ENCODE measurements at places on chromosomes 3 and 15.

DNA sequence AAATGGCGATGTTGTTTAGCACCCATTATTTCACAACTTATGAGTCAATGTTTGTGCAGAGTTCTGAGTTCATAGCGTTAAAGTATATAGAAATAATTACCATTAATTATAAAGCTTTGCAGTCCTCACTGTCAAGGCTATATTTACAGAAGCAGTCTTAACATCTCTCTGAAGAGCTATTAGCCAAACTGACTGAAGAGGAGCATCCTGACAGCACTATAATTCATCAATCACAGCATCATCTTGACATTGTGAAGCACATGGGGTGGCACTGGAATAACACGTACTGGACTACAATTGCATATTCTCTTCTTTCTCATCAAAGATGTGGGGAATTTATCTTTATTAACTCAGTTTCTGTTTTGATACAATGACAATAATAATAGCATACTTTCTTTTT lies 260.6 kb upstream of the MME start:
- no peak for DNase-seq

DNA sequence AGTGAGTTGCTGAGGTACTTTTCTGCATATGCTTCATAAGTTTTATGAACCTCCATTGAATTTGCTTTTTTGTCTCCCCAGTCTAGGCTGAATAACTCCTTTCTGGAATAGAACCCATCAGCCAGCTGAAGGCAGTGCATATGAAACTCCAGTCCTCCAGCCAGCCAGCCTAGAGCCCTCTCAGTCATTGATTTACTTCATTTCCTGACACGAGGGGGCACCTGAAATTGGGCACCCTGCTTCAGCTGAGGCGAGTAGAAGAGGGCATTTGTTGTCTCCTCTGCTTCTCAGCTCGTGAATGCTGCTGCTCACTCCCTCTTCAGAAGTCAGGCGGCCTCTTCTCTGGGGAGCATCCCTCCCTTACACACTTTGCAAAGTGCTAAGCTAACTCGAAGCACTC lies 32.5 kb downstream of the CHST2 start:
- no peak for DNase-seq

DNA sequence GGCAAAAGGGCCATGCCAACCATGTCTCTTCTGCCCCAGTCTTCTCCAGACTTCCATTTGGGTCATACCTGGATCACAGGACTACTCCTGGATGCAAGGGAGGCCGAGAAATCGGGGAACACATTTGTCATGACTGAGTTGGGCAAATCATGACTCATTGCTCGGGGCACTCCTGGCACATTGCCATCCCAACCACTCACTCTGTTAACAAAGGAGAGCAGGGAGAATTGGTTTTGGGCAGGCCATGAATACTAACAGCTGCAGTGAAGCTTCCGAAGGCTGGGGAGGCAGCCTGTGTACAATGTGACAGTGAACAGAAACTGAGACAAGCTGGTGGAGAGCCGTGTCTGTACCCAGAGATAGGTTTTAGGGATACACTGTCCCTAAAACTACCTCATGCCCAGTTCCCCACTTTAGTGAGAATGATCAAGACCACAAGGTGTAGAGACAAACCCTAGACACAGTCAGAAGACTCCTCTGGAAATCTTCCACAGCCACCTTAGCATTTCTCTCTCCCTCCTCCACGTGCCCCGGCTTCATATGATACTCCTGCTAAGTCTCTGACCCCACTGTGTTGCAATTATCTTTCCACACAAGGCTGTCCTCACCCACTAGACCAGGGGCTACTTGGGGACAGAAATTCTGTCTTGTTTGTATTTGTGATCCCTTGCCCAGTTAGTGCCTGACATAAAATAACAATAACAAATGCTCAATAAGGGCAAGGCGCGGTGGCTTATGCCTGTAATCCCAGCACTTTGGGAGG lies 10.5 kb upstream of the BUB1B start:
- no peak for DNase-seq

DNA sequence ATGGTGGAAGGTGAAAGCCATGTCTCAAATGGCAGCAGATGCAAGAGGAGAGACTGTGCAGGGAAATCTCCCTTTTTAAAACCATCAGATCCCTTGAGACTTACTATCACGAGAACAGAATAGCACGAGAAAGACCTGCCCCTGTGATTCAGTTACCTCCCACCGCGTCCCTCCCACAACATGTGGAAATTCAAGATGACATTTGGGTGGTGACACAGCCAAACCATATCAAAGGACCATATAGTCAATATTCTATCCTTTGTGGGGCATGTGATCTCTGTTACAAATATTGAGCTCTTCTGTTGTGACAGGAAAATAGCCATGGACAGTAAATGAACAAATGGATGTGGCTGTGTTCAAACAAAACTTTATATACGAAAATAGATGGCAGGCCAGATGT lies 77.2 kb upstream of the ACKR4 start:
- DNase-seq = no peak

DNA sequence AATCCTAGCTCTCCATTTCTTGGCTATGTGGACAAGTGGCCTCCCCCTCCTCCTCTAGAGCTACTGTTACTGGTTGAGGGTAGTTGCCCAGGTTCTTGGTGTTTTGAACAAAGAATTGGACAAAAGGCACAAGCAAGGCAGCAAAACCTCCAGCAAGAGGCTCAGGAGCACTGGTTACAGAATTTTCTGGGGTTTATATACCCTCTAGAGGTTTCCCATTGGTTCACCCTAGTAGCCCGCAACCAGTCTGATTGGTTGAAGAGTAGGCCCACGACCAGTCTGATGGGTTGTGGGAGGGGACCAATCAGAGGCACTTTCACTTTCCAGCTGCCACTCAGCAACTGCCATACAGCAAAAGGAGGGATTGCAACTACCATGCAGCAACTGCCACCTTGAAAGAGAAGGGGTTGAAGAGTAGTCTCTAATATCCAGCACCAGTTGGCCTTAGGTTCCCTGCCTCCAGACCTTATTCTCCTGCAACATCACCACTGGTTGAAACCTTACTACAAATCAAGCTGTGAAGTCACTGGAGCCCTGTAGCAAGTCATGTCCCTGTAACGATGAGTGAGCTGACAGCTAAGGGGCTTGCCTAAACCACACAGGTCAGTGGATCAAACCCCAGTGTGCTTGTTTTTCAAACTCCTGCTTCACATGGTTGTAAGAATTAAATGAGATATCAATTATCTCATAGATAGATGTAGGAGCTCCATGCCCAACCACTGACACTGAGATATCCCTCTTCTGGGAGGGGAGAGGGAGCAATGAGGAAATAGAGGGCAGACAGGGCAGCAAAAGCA lies 2.9 kb upstream of the C15orf39 start:
- no peak for DNase-seq

DNA sequence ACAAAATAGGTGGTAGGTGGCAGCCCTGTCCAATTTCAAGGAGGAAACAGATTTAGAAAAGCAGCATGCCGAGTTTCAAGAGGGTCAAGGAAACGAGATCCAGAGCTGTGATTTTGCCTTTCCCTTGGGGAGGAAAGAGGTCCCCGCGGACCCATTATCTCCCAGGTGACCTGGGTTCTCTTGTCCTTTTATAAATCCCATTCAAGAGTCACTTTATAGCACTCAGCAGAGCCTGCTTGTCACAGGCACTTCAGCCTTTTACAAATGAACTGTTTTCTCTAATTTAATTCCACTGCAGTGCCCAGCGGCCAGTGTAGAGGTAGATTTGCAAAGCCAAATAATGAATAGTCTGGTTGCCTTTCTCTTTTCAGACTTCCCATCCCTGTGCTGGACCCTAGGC lies 99.9 kb downstream of the CD47 start:
- DNase-seq = no peak

DNA sequence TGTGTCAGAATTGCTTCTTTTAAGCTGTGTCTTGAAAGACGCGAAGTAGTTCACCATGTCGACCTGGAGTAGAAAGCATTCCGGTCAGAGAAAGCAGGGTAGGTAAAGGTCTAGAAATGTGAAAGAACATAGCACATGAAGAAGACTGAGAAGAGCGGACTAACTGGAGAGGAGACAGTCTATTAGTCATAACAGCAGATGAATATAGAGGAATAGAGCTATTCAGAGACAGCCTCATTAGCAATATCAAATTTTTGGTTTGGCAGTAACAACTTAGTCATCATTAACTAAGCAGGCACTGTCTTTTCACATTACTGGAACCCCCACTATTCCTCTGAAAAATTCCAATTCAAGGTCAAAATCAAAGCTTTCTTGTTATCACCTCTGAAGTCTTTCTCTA lies 678.8 kb downstream of the DIPK2A start:
- DNase-seq = no peak

GRCh38 chr3:12985148-12985547 lies 88.1 kb downstream of the IQSEC1 start:
- no peak for DNase-seq

DNA sequence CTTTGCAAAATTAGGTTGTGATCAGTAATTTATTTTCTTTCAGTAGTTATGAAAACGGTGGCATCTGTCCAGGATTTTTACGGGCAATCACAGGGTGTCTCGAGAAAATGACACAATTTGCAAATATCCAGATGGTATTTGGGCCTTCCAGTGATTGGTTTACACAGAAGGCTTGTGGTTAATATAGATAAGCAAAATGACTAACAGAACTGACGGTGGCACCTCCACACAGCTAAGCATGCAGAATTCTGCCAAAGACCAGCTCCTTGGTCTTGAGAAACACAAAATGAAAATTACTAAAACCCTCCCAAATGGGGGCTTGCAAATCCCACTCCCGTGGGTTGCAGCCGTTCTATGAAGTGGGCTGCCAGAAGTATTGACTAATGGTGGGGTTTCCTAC lies 5.5 kb downstream of the ARHGEF3 start:
- DNase-seq = no peak

GRCh38 chr15:92661069-92661468 lies 5.5 kb upstream of the FAM174B start:
- no peak for DNase-seq

DNA sequence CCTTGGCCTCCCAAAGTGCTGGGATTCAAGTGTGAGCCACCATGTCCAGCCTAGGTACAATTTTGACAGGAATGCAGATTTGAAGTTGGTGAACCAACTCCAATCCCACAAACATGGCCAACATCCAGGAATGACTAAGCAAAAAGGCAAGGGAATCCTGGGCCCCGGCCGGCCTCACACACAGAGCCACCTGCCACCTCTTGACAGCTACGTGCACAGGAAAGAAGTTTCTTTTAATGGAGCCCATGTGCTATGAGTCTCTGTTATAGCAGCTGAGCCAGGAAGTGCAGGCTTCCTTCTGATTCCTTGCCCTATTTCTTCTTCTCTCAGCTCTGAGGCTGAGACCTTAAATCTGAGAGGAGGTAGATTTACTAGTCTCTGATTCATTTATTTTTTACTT lies 8.8 kb downstream of the TMEM40 start:
- no peak for DNase-seq

DNA sequence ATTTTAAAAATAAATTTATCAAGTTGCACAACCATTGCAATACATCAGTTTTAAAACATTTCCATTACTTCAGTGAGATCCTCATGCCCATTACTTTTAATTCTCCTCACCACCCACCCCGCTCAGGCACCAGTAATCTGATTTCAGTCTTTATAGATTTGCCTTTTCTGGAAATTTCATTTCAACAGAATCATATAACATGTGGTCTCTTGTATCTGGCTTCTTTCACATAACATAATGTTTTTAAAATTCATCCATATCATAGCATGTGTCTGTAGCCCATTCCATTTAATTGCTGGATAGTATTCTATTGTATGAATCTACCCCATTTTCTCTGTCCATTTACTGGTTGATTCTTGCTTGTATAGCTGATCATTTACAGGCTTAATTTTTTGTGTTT lies 110.3 kb upstream of the TMEM108 start:
- no peak for DNase-seq

- no peak for DNase-seq
Observed at GRCh38 chr3:17065881-17066280, 181.1 kb downstream of the PLCL2 start.

DNA sequence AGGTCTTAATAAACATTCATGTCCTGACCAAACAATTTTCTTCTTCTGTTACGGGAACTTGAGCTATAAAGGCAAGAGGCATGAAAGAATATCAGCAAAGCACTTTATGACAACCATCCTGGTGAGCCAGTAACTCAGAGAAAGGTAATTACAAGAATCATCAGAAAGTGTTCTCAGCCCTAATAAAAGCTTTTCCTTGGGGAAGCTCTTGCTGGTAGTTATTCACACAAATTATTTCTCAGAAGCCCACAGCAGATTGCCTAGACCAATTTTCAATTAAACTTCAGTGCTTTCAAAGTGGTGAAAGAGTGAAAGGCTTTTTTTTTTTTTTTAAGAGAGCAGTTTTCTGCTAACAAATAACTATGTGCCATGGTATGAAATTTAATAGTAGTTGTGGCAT lies 60.9 kb upstream of the PEX5L start:
- DNase-seq = no peak

DNA sequence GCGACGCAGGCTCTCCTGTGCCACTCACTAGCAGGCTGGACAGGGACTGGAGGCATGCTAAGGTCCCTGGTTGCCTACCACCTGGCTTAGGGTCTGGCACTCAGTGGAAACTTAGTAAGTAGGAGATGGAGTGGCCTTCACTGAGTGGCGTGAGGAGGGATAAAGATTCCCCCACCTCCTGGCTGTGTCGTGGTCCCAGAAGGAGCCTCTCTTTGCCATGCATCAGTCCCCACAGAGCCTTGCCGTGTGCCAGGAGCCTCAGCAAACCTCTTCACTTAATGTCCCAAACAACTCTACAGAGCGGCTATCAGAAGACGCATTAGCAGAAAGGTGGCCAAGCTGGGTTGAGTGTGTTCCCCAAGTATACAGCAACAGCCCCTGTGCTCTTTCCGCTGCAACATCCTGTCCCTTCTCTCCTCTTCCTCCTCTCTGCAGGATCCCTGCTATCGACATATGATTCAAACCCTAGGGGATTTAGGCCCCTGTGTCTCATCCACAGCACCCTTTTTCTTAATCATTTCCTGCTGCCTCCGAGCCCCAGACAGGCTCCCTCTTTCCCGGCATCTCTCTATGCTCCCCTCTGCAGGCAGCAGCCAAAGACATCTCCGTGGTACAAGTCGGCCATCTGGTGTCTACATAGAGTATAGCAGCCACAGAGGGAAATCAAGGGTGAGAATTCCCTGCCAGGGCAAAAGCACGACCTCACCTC lies 66.7 kb downstream of the SLC6A1 start:
- no peak for DNase-seq

GRCh38 chr3:66110840-66111239 lies 72.1 kb upstream of the MAGI1 start:
- DNase-seq = no peak

DNA sequence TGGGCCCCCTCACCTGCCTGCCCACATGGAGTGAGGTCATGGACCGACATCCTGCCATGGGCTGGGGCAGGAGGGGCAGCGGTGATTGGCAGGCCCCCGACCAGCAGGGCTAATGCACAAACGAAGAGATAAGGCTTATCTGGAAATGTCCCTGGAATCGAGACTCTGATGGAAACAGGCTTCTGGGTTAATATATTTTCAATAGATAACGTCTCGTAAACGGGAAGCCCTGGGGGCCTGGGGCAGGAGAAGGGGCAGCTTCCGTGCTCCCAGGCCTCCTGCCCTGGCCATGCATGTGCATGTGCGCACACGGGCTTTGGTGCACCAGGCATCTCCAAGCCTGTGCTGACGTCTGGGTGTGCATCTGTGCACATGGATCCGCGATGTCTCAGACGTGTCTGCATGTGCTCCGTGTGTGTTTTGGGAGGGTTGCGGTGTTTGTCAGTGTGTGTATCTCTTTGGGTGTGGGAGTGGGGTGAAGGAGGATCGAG lies 55.1 kb downstream of the DNAJB8 start:
- no peak for DNase-seq

- DNase-seq = no peak
Observed at GRCh38 chr3:105996781-105997180, 128.0 kb upstream of the CBLB start.

GRCh38 chr3:170815340-170815739 lies 54.7 kb downstream of the RPL22L1 start:
- DNase-seq = no peak

All from stimulated activated CD4-positive, alpha-beta T cell treated with anti-CD3 and anti-CD28 coated beads, Interleukin-1b, Interleukin-23, amount 100 ng/mL, for 1 hour (primary cell).